ENCODE measurements at places on chromosomes 5 and 9.

DNA sequence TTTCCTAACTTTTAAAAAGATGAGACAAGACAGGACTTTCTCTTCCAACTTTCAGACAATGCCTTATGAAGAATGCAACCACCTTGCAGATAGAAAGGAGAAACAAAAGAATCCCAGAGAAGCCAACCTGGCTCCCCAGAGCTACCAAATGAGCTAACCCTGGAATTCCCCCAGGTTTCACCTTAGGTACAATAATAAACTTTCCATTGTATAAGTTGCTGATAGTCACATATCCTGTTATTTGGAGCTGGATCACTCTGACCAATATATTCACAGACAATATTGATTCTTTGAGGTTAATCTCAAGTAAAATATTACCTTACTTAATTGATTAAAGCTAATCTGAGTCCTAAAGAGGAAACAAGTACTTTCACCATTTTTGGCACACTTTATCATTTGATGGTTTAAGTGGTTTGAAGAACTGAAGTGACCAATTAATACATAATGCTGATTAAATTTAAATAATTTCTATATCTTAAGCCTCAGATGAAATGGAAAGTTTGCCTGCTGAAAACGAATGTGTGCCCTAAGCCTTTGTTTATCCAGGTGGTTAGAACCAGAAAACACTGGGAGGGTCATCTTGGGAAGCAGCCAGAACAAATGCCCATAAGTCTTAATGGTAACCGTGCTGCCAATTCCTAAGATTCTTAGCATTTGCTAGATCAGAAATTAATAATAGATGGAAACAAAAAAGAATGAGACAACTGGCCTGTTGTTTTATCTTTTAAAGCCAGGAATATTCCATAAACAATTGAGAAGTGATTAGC, 159.6 kb upstream of the SLC12A2 start:
- no peak for DNase-seq

GRCh38 chr9:69260161-69260560, 64.9 kb upstream of the ENTREP1 start:
- no peak for DNase-seq

- DNase-seq = no peak
Observed at GRCh38 chr9:70228118-70228517, 30.7 kb upstream of the SMC5 start.

DNA sequence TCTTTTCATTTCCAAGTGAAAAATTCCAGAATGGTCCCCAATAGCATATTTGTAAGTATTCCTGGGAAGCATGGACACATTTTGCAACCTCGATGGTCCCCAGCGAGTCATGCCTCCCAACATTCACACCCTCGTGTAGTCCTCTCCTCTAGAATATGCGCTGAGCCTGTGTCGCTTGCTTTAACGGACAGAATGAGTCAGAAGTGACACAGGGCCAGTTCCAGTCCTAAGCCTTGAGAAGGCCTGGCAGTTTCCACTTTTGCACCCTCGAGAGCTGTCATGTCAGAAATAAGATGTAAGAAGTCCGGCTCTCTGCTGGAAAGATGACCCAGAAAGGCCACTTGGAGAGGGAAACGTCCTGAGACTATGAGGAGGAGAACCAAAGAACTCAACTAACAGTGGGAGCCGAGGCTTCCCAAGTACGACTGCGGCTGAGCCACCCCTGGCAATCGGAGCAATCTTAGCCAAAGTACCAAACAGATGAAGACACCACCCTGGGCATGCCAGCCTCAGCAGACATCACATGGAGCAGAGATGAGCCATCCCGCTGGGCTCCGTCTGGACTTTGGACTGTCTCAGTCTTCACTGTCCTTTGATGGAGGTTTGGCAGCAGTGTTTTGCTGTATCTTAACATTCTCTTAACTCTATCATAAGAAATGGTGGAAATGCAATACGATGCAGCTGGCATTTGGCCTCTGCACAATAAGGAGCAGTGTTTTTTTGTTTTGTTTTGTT, 42.6 kb upstream of the GFPT2 start:
- DNase-seq = no peak

GRCh38 chr5:66717455-66718373, 121.5 kb downstream of the MAST4 start:
- no peak for DNase-seq

DNA sequence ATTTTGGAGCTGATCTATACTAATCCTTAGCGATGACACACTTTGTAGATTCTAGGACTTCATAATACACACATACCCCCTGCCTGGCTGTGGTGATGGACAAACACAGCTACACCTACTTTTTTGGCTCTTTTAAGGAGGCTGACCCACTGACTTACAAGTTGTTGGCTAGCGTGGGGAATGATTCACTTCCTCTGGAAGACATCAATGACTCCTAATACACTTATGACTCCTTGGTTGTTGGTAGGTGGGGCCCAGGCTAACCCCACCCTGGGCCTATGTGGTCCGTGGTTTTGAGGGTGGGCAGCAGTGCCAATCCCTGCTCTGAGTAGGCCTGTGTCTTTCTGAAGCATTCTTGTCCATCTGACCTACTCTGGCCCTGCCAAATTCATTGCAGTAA, 144.4 kb downstream of the SLC12A2 start:
- no peak for DNase-seq
